ENCODE measurements at places on chromosomes 6 and 20. TPM values are rescaled to one million over a fixed set of nuclear protein-coding genes. Genes with fewer than 3 reads are reported as not detected.

DNA sequence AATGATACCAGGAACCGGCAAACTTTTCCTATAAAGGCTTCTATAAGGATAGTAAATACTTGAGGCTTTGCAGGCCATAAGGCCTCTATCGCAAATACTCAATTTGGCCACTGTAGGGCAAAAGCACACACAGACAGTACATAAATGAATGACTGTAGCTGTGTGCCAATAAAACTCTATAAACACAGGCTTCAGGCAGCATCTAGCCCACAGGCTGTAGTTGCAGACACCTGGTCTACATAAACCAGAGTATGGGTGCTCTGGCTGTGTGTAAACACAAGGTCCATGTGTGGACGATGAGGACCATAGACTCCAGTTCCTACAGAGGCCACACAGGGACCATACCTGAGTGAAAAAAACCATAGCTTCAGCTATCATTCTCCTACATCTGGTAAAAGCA lies 52.2 kb downstream of the ZMYND8 start:
- no peak for DNase-seq

- DNase-seq = peak; percentile 1
Measured at GRCh38 chr6:170554796-170555137, 598 bp downstream of the TBP start.

The RPRD1B gene
- 34.0 TPM for polyA plus RNA-seq

DNA sequence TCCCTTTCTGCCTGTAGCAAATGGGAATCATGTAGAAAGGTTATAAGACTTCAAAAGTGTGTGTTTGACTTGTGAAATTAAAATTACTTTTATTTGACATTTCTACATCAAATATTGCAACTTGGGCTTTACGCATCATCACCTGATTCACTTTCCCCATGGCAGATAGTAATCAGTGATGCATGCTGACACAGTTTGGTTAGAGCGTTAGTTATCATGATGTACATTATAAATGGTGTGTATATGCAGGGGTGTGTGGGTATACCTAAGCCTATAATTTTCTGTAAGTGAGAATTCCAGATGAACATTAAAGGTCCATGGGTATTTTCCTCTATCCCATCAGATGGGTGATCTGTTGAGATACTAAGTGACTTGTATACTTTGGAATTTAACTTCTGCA lies 141.5 kb downstream of the KLHL32 start:
- DNase-seq = no peak

The TEAD3 gene
- 52.8 TPM for polyA plus RNA-seq

The TRIM31 gene
- polyA plus RNA-seq = not detected

- peak; percentile 72 for DNase-seq
Measured at GRCh38 chr20:3172933-3173609, at the start of gene LZTS3. Gene LZTS3, minus strand, starts transcription at chr20:3173549. Its CDS starts 6,386 bp downstream, at chr20:3167163.

- DNase-seq = no peak
Measured at GRCh38 chr6:169998457-169998856, 247.0 kb downstream of the ERMARD start.

- no peak for DNase-seq
Measured at GRCh38 chr20:43404878-43405277, 52.8 kb upstream of the SRSF6 start.

The MRPS10 gene
- 26.9 TPM for polyA plus RNA-seq

The FOXQ1 gene
- polyA plus RNA-seq = 12.1 TPM

- DNase-seq = no peak
Measured at GRCh38 chr6:128316258-128316929, 204.0 kb downstream of the PTPRK start.

DNA sequence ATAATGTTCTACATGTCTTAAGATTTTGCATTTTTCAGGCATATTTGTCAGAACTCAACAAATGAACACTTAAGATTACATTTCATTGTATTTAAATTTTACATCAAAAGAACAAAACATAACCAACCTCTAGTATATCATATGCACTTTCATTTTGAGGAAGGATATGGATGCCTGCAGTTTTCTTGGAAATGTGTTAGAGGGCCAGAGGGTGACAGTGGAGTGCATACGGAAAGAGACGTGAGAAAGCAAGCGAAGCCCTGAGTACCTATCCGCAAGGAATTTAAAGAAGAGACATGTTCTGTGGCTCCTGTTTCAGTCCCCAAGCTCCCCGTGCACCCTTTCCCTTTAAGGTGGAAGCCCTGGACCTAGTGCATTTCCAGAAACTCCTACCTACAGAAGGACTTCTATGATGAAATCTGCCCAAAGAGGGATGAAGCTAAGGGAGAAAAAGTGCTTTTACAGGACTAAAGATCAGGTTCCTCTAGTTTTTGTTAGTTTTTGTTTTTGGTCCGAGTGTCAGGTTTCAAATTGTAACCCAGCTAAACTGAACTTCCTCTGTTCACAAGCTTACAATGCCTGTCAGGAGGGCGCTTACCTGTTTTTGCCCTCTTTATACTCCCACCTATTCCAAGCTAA lies 38.8 kb downstream of the EZR start:
- DNase-seq = no peak

The TRIM27 gene
- polyA plus RNA-seq = 70.0 TPM

DNA sequence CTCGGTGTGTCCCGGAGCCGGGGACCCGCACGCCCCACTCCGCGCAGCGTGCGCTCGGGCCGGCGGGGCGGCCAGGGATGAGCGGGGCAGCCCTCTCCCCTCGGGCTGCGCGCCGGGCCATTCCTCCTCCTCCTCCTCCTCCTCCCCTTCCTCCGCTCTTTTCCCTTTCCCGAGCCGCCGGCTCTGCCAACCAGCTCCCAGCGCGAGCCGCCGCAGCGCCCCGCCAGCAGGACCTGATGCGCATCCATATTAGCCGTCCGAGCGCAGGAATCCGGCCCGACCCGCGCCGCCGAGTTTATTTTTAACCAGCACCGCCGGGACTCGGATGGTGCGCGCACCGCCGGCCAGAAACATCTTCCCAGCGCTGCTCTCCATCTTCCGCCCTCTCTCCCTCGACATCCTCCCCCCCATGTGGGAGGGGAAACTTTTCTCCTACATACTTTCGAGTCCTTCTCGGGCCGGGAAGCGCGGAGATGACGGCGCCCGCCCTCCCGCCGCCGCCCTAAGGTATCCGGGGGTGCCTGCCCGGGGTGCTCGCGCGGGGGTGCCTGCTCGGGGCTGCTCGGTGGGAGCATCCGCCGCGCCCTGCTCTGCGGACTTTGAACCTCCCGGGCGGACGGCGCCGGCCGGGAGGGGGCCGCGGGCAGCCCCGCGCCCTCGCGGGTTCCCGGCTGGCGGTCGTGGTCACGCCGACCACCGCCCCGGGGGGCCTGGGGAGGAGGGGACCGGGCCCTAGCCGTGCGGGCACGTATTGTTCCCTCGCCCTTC lies 619 bp downstream of the RREB1 start:
- DNase-seq = peak; percentile 58

- DNase-seq = peak; percentile 42
Measured at GRCh38 chr20:48052475-48052835, 267.2 kb upstream of the SULF2 start.

The CYB5R4 gene
- 8.1 TPM for polyA plus RNA-seq

DNA sequence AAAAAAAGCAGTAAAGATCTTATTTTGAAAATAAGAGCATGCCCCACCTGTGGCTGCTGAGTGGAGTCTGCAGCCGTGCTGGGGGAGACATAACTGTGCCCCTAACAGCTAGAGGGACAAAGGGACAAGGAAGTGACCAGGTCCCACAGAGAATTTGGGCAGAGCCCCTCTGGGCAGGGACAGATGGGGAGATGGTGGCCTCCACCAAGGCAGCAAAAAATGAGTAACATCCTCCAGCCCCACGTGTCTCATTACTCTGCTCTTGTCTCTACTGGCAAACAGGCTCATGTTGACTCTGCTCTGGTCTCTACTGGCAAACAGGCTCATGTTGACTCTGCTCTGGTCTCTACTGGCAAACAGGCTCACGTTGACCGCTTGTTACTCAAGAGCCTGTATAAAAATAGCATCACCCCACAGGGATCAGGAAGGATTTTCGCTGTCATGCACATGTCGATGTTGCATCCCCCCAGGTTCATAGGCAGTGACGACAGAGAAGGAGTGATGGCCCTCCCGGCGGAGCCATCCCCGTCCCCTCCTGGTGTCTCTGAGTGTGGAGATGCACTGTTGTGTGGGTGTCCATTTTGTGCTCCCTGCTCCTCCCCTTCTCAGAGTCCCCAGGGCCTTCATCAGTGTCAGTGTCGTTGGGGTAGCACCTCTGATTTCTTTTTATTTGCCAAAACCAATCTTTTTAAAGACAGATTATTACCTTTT lies 17.3 kb upstream of the PCMTD2 start:
- DNase-seq = no peak

DNA sequence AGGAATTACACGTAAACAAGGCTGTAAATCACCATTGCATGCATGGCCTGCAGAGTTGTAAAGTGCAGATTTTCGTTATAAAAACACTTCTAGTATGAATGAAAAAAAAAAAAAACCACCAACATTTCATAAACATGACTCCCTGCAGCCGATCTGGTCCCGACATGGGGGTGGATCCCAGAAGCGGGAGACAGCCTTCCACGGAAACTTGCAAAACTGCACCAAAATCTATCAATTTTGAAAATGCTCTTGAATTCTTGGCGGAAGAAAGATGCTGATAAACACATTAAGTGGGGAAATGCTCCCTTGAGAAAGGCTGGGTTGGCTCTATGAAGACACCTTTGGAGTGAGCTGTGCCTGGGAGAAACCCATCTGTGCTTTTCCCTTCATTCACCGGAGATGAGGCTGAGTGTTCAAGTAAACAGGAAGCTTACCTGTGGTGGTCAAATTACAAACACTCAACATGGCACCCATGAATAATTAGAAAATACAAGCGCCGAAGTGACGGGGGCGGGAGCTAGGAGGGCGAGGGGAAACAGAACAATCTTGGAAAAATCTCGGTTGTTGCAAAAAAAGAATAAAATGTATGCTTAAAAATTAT lies 845 bp upstream of the ANKRD60 start:
- DNase-seq = no peak

The SMLR1 gene
- polyA plus RNA-seq = 3.6 TPM

DNA sequence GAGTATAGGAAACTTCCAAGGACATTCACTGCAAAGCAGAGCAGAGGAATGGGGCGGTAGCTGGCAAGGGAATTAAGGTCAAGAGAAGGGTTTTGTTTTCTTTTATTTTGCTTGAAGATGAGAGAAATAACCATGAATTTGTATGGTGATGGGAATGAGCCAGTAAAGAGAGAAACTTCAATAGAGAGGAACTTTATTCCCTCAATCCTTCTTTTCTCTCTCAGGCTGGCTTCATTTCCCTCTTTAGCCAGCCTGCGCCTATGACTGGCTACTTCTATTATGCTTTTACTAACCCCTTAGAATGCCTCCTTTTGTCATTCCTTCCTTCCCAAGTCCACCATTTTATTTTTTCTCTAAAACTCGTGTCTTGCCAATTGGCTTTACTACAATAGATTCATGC lies 101.4 kb upstream of the CEP85L start:
- no peak for DNase-seq

DNA sequence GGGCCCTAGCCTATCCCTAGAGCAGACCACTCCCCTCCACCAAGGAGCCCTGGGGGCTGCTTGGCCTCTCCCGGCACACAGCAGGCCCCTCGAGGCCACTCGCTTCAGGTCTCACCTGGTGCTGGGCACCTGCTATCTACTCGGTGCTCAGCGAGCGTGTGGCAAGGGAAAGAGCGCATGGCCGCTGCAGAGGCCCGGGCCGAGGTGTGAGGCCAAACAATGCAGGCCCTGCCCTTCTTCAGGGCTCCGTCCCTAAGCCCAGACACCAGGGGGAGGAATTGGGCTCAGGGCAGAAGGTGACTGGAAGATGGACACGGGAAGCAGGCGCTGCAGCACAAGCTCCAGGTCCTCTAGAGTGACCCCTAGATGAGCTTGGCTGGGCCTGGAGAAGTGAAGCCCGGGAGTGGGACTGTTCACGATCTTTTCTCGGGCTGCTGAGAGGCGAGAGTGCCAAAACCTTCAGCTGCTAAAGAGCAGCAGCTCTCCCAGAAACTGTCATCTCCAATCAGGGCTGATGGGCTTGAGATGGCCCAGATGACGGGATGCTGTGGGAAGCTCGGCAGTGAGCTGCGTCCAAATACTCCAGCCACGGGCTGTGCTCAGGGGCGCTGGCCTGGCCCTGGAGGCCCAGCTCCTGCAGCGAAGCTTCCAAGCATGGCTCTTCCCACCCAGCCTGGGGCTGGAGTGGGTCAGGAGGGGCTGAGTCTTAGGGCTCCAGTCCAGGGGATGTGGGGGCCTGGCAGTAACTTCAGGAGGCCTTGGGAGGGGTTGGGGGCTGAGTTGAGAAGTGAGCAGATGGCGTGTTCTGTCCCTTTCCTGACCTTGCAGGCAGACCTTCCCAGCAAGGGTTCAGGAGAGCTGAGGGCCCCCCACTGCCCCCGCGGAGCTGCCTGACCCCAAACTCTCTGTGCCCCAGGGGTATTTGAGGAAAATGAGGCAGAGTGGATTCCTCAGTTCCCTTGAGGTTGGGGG lies 43.7 kb downstream of the APCDD1L start:
- DNase-seq = peak; percentile 81

- DNase-seq = no peak
Measured at GRCh38 chr20:50320005-50320900, 129.6 kb downstream of the CEBPB start.

DNA sequence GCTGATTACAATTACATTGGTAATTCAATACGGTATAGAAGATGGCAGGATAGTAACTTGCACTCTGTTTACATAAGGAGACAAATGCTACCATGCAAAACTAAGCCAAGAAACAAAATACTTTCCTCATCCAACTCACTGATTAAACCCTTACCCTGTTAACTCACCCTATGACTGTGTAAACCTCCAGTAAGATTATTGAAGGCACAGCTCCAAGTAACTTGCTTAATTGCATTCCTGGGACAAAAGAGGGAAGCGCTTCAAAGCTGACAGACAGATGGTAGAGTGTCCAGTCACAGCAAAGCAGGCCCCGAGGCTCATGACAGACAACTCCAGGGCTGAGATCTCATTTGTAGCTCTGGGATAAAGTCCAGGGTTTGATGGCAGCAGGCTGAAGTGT lies 6.9 kb upstream of the KIF16B start:
- no peak for DNase-seq

DNA sequence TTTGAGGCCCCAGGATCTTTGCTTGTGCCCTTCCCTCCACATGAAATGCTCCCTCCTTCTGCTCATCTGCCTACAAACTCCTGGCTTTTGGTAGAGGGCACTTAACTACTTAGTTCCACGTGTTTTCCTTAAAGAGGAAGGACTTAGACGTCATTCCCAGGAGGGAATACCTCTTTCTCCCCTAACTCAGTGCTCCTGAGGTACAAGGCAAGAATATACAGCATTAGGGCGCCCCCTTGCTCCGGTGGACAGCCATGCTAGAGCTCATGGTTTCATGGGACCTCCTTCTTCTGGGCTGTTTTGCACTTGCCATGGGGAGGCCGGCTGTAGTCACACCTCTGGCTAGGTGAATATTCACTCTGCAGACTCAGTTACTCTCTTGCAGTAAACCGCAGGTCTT lies 93.8 kb upstream of the LY86 start:
- DNase-seq = peak; percentile 26

The TPBG gene
- polyA plus RNA-seq = 17.2 TPM

The WFDC2 gene
- 205 TPM for polyA plus RNA-seq

GRCh38 chr6:64280569-64280968 lies 645.0 kb downstream of the PHF3 start:
- peak; percentile 1 for DNase-seq

GRCh38 chr20:44145131-44145775 lies 41.7 kb downstream of the JPH2 start:
- no peak for DNase-seq

The CALHM4 gene
- polyA plus RNA-seq = 1.1 TPM

The CFB gene
- 4.3 TPM for polyA plus RNA-seq

Measured in renal pelvis (tissue), 12 donors.